ENCODE measurements at places on chromosomes 7 and 10.
A peak's percentile ranks its signal among the peaks of the same experiment; 100 is the strongest.

- DNase-seq: peak; percentile 53
Observed at GRCh38 chr10:15439341-15439842, 68.3 kb upstream of the FAM171A1 start.

GRCh38 chr7:84688671-84689070, 494.1 kb upstream of the SEMA3A start:
- no peak for DNase-seq

GRCh38 chr10:99531696-99532593, 797 bp upstream of the NKX2-3 start:
- no peak for DNase-seq

GRCh38 chr10:33066558-33067236, 108.7 kb upstream of the ITGB1 start:
- DNase-seq: no peak

DNA sequence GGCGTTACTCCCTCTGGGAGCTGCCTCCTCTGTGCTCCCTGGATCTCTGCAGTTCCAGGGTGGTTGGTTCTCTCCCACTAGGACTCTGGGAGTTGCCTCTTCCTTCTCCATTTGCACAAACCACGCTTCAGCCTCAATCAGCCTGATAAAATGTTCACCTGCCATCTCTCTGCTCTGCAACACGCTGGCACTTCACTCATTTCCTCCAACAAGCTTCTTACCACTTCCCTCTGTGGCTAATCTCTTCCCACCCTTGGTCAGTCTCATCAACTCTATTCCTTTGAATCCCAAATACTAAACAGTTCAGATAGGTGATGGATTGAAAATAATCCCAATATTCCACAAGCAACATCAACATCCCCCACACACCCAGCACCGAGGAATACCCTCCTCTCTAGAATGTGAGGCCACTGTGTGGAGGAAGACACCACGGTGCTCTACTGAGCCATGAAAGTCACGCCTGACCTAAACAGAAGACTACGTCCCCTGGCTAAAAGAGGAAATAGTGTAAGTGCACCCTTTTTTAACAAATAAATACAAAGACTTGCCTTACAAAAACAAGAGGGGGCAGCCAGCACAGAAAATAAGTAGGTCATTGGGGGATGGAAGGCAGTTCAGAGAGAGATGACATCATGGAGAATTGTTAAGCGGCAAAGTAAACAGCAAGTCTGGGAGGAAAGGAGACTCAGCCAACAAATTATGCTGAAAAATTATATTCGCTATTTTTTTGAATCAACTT, 1.9 kb upstream of the FAM170B start:
- peak; percentile 7 for DNase-seq

- no peak for DNase-seq
Observed at GRCh38 chr10:88901984-88902789, 22.1 kb downstream of the STAMBPL1 start.

DNA sequence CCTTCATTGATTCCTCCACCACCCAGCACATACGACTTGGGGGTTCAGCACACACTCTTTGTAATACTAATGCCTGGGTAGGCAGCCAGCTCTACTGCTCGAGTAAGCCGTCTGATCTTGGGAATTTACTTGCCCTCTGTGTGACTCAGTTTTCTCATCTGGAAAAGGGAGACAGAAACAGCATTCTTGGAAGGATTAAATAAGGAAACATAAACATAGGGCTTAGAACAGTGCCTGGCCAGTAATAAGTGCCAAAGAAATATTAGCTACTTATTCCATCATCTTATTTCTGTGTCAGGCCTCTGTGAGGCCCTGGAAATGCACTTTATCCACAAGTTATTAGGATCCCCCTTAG, 130.1 kb downstream of the TNS3 start:
- no peak for DNase-seq

- DNase-seq: no peak
Observed at GRCh38 chr10:132740588-132740987, 45.4 kb downstream of the NKX6-2 start.

DNA sequence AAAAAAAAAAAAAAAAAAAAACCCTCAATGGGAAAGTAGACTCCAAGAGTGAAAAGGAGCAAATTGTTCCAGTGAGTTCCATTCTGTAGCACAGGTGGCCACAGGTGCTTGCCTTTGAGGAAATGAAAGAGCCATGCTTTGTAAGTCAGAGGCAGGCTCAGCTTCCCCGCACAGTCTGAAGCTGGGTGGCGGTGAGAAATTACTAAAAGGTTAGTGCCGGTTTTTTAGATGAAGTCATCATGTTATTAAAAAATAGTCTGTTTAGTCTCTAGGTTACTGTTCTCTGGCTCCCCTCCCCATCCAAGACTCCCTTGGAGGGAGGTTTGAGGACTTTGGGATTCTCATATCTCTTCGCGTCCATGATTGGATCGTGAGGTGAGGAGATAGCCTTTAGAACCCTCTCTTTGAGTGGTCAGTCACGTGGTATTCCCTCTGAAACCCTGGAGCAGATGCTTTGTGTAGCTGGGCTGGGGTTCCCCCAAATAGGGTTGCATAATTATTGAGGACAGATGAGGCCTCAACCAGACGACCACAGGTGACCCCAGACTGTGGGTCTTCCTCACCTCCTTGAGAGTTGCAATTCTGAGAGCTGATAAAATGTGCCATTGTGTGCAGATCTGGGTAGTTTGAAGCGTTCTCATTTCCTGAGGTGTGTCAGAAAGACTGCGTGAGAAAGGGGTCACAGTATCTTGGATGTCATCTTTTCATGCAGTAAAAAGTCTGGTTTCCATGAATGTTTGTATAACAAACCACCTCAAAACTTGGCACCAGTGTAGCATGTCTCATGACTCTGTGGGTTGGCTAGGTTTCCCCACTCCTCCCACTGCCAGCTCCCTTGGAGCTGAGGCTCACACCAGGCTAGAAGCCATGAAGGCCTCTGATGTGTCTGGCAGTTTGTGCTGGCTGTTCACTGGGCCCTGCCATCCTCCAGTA, 27.1 kb downstream of the OGDH start:
- DNase-seq: no peak

DNA sequence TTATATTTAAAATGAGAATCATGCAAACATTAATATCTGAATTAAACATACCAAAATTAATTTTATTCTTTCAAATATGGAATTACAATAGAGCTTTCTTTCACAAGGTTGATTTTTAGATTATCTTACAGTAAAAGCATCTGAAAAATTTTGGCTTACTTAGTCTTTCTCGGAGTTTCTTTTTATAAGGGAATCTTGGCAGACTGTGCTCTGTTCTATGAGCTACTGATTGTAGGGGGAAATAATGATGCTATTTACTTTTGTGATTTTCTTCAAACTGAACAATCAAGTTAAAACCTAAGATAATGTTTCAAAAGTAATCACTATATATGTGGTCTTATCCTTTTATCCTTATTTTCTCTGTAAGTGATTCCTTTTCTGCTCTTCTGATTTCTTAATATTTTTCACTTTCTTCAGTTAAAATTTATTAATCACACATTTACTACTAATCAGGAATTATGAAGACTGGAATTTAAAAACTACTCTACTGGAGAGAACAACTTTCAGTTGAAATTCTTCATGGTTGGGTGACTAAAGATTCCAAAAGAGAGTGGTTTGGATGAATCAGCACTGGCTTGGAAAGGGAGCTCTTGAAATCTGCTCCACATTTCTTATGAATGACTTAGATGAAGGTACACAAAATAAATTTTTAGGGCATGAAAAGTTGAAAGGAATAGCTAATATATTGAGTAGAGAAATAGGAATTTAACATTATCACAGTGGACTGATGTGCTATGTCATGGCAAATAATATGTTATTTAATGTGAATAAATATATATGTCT, 103.9 kb downstream of the PPP1R9A start:
- no peak for DNase-seq

- no peak for DNase-seq
Observed at GRCh38 chr7:122430710-122431109, 126.2 kb upstream of the FEZF1 start.

DNA sequence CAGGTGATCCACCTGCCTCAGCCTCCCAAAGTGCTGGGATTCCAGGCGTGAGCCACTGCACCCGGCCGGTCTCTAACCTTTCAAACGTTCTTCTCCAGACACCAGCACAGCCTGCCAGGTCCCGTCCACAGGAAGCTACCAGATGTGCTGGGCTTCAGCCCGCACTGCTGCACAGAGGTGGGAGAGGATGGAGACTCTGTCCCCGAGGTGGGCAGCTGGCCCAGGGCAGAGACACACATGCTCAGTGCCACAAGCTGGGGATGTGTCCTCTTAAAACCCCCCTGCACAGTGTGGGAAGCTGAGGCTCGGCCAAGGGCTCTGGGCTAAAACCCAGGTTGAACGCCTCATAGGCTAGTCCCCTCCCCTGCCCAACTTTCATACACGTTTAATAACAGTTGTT, 9.4 kb downstream of the NUDT1 start:
- no peak for DNase-seq

GRCh38 chr7:18855796-18856195, 261.6 kb downstream of the TWIST1 start:
- no peak for DNase-seq

GRCh38 chr7:21198921-21199320, 229.0 kb upstream of the SP4 start:
- no peak for DNase-seq

- no peak for DNase-seq
Observed at GRCh38 chr7:124089621-124090020, 56.8 kb upstream of the TMEM229A start.

All from ecto neural progenitor cell (in vitro differentiated cells).